Activated CD4-positive, alpha-beta T cell treated with anti-CD3 and anti-CD28 coated beads for 36 hours (primary cell): ENCODE measurements at places on chromosomes 11 and 22.
A peak's percentile ranks its signal among the peaks of the same experiment; 100 is the strongest.

- DNase-seq: peak; percentile 46
These were observed 84.7 kb downstream of the MAML2 start for GRCh38 chr11:96257972-96258934.

DNA sequence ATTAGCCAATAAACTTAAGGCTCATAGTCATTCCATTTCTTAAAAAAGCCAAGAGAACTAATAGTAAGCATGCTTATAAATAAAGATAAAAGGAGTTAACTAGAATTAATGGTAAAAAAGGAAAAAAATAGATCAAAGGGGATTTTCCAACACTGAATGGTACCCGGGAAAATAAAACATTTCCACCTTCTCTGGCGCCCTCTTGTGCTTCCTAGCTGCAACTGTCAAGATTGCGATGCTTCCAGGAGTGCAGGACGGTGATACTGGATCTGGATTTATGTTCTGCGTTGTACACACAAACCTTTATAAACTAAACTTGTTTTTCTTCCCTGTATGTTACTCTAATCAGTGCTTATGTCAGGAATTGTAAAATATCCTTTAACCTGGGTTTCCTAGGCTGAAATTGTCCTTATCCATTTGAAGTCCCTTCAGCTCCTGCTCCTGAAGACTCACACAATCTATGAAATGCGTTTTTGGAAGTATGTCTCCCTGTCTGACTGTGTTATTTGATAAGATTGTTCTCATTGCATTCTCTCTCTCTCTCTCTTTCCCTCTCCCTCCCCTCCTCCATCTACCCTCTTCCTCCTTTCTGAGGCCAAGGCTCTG, 9.6 kb upstream of the HTATIP2 start:
- peak; percentile 57 for DNase-seq

- DNase-seq: no peak
These were observed 43.7 kb downstream of the ZBTB16 start for GRCh38 chr11:114102993-114103896.

GRCh38 chr11:19827399-19828135, 114.9 kb downstream of the NAV2 start:
- no peak for DNase-seq

DNA sequence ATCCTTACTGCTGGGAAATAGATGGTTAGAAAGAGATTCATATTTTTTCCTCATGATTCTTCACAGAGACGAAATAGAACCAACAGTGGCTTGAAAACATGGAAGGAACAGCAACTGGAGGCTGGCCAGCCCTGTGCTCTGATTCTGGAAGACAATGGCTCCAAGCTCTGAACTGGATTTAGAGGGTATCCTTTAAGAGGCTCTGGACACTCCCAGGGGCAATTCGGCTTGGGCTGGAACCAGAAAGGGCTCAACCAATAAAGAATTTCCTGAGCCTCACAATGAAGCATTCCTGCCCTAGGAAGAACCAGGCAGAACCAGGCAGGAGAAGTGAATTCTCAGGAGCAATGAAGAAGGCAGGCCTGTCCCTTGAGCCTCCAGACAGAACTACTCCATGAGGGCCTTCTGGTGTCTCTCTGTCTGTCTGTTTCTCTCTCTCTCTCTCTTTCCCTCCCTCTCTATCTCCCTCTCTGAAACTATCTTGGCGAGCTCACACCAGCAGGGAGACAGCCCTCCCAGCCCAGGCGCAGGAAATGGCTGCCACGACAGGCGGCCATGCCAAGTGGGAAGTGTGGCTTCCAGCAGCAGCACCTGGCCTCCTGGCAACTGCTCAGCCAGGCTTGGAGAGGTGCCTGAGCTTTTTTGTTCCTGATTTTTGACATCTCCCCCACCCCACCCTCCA, 93.3 kb downstream of the RCN1 start:
- DNase-seq: no peak
